Stimulated activated CD8-positive, alpha-beta memory T cell treated with anti-CD3 and anti-CD28 coated beads, Interleukin-15, amount 100 ng/mL, for 1 hour (primary cell): ENCODE measurements at places on chromosomes 2 and 18.

DNA sequence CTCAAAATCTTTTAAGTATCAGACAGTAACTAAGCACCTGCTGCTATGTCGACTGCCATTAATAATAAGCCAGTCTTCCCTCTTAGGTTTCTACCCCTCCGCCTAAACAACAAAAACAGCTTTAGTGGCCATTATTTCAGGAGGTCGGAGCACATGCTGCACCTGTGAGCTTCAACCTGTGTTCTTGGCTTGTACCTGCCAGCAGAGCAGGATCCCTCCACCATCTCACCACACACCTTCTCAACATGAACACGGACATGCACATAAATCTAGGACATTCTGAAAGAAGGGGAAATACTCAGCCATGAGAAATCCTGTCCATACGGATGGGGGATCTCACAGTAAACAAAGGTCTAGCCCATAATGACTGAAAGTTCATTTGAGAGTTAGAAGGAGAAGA lies 3.7 kb downstream of the CYB5A start:
- no peak for DNase-seq

- DNase-seq, result no peak
These were observed 70.0 kb upstream of the ZNF236 start for GRCh38 chr18:76752400-76752799.

GRCh38 chr2:236167297-236168109 lies 683 bp downstream of the GBX2 start:
- no peak for DNase-seq

DNA sequence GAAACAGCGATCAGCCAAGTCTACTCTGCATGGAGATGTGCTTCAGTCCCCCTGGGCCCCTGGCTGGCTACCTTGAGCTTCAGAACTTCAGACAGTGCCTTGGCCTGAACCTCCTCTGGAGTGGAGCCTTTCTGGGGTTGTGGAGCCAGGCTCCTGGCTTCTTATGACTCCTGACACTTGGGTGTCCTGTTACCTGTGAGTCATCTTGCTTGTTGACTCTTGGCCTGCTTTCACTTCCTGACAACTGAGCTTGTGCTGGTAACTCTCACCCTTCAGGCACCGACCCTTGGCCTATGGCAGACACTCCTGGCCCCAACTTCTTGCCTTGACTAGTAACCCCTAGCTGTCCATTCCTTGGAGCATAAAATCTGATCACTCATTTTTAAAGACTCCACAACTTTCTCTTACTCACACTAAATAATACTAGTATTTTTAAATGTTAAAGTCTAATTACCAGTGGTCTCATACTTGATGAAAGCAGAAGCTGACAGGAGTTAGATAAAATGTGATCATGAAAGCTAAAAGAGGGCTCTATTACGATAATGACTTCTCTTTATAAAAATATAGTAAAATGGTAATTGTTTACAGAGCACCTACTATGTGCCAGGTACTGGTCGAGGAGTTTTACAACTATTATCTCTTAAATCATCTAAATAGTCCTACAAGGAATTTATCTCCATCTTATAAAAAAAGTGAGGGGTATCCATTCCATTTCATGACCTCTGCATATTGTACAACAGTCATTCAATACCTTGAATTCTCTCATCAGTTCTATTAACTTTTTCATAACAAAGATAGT lies 46.3 kb upstream of the VIT start:
- no peak for DNase-seq

- no peak for DNase-seq
These were observed 18.0 kb upstream of the AP1S3 start for GRCh38 chr2:223855426-223855825.

DNA sequence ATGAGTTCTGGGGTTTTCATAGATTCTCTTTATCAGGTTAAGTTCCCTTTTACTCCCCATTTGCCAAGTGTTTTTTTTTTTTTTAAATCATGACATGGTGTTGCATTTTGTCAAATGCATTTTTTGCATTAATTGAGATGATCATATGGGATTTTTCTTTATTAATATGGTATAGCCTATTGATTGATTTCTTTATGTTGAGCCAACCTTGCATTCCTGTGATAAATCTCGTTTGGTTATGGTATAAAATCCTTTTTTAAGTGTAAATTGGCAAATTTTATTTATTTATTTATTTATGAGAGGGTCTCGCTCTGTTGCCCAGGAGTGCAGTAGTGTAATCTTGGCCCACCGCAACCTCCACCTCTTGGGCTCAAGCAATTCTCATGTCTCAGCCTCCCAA lies 81.5 kb upstream of the ACVR1 start:
- DNase-seq, result no peak

GRCh38 chr2:102256276-102256675 lies 55.1 kb upstream of the IL1RL1 start:
- no peak for DNase-seq

- DNase-seq, result no peak
These were observed 96.0 kb upstream of the FHL2 start for GRCh38 chr2:105494683-105495425.
